Nucleus accumbens (tissue), 56 donors: ENCODE measurements at places on chromosomes 12 and 14.

DNA sequence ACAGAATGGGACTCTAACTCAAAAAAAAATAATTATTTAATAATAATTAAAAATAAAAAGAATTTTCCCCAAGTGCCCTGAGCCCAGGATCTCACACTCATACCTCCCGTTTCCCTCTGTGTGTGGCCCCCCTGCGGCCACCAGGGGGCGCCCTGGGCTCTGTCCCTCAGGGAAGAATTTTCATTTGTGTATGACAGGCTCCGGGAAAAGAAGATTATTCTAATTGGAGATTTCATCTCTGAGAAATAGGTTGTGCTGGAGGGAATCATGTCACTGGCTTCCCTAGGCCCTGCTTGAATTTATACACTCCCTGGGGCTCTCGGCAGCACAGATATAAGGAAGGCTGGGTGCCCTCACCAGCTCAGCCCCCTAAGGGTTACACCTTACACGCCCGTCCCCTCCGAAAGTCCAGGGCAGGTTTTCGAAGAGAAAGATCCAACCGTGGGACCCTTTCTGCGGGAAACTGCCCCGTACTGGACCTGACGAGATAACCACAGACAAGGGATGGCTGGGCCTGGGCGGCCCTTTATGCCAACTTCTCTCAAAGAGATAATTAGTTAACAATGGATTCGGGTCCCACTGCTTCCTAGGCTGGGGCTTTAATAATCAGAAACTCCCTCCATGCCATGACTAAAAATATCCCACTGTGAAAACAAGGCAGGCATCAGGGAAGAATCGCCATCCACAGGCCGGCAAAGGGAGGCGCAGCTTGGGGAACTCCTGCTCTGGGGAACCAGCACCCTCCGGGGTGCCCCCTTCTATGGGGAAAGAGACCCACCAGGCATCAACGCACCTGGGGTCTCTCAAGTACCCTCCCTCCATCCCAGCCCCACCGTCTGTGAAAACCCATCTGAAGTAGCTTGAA, 80.7 kb downstream of the KDM2B start:
- DNase-seq, result peak; percentile 73

DNA sequence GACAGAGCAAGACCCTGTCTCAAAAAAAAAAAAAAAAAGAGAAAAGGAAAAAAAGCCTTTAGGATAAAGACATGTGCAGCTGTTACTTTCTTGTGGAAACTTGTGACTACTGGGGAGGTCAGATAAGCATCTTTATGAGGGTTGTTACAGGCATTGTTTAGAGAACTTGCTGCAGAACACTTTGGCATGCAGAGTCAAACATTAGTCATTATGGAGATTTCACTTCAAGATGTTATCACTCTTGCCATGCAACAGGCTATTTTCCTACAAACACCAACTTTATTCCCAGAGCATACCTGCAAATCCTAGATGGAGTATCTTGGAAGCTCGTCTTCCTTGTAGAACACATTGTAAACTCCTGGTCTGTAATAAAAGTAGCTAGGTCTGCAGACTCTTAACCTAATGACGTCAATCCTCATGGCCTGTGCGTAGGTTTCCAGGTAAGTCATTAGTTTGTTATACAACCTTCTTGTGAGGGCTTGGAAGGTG, 36.3 kb upstream of the WDR89 start:
- no peak for DNase-seq

DNA sequence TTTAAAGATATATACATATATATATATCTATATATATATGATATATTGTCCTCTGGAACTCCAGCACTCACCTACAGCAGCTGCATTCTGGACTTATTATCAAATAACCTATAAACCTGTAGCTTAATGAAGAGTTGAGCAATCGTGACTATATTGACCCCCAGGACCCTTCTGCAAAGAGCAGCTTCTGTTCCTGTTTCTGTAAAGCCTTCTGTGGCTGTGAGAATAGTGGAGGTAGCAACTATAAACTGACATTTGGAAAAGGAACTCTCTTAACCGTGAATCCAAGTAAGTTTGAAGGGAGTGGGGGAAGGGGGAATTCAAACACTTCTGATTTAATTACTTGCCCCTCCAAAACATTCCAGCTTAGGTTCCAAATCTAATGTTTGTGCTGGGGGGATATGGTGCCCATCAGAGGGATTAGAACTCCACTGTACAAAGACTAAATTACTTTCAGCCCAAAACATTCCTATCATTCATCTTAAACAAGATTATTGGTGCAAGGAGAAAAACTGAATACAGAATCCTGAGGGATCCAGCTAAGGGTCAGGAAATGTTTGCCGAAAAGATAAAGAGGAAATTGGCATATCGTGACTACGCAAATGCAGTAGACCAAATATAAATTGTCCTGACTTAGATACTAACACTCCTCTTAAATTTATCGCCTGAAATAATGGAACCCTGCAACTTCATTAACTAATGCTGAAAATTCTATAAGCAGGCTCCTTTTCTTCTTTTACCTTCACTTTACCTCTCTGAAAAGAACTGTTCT, 106.1 kb downstream of the DAD1 start:
- DNase-seq, result no peak

DNA sequence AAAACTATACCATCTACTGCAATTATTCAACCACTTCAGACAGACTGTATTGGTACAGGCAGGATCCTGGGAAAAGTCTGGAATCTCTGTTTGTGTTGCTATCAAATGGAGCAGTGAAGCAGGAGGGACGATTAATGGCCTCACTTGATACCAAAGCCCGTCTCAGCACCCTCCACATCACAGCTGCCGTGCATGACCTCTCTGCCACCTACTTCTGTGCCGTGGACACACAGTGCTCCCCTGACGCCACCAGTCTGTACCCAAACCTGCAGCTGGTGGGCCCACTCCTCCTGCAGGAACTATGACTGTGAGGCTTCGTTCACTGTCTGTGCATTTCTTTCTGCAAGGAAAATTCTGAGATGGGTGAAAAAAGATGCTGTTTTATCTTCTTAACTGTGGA, 284.7 kb downstream of the DAD1 start:
- no peak for DNase-seq

DNA sequence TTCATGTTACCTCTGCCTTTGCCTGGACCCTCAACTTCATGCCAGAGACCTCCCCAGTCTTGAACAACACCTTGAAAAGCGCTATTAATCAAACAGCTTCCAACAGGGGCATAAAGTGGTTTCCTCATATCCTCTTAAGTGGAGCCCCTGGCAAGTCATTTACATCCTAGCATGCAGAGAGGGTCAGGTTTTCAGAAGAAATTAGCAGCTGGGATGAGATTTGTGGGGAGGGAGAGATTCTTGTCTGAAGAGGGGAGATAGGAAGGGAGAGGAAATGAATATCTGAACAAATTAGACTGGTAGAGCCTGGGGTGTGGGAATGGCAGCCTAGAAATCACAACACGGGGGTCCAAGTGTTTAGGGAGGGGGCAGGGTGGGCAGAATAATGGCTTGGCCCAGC, 45.6 kb downstream of the CALM1 start:
- no peak for DNase-seq

DNA sequence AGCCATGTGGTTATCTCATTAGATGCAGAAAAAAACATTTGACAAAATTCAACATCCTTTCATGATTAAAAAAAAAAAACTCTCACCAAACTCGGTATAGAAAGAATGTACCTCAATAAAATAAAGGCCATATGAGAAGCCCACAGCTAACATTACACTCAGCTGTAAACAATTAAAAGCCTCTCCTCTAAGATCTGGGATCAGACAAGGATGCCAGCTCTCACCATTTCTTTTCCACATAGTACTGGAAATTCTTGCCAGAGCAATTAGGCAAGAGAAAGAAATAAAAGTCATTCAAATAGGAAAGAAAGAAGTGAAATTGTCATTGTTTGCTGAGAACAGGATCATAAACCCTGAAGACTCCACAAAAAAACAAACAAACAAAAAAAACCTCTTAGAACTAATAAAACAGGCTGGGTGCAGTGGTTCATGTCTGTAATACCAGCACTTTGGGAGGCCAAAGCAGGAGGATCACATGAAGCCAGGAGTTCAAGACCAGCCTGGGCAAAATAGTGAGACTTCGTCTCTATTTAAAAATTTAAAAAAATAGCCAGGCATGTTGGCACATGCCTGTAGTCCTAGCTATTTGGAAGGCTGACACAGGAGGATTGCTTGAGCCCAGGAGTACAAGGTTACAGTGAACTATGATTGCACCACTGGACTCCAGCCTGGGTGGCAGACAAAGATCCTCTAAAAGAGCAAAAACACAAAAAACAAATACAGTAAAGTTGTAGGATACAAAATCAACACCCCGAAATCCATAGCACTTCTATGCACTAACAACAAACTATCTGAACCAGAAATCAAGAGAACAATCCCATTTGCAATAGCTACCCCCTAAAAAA, 114.4 kb downstream of the FOXA1 start:
- DNase-seq, result no peak

DNA sequence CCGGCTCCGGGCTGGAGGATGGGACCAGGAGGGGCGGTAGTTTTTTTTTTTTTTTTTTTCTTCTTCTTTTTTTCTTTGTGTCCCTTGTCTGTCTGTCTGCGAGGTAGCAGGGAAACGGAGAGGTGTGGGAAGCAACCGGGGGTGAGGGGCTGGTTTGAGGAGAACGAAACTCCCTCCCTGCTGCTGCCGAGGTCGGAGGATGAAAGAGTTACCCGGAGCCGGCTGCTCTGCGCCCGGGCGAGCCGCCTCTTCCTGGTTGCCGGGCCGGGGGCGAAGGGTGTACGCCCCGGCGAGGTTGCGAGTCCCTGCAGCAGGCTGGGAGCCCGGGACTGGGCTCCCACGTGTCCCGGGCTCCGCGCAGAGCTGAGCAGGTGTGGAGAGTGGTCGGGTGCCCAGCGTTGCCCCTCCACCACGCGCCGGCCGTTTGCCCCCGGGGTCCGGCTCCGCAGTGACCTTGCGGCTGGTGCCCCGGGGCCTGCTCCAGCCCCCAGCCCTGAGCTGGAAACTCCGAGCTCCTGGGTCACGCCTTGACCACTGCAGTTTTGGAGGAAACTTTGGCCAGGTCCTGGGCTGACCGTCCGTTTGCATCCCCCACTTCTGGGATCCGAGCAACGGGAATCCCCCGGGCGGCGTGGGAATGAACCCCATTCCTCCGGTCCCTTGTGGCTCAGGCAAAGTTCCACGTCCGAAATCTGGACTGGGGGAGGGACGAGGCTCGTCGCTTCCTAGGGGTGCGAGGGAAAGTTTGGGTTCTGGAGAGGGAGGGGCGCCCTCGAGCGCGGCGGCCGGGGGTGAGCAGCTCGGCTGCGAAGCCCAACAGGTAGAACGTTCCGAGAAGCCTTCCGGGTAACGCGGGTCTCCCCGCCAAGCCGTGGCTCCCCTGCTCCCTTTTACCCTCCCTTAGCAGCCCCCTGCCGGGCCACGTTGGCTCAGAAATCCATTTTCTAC, 1.3 kb downstream of the CHST11 start:
- peak; percentile 33 for DNase-seq

DNA sequence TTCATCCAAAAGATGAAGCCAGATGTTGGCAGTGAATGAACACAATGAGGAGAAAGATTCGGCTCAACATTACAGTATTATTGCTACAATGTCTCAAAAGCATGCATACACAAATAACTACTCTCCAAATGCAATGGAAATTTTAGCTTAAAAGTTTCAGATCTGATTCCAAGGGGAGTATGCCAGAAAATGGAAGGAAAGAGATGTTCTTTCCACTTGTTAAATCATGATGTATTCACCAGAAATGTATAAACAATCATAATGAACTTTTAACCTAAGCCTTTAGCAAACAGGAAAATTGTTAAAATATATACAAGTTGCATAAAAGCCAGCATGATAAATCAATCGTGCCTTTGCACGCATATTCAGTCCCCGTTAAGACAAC, 62.1 kb downstream of the SH2B3 start:
- DNase-seq, result no peak

GRCh38 chr14:33655421-33655820, 295.5 kb downstream of the EGLN3 start:
- DNase-seq, result no peak

DNA sequence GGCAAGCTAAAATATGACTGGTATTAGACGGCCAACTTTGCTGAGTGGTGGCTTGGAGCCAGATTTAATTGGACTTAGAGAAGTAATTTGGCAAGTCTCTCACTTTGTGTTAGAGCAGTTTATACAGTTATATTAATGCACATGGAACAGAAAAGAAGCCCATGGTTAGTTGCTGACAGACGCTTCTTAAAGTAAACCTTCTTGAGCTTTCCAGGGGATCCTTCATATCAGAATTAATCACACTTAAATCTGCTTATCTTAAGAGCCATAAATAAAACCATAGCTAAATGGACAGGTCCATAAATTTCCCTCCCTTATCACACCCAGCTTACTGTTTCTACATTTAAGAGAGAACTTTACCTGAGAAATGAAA, 9.6 kb downstream of the GSG1 start:
- DNase-seq, result no peak

- DNase-seq, result no peak
Measured at GRCh38 chr12:6199531-6200255, 507 bp upstream of the CD9 start.

- DNase-seq, result no peak
Measured at GRCh38 chr12:120213758-120214157, 12.8 kb upstream of the RPLP0 start.
